Activated CD4-positive, alpha-beta T cell treated with anti-CD3 and anti-CD28 coated beads, Interleukin-2, amount 10 ng/mL, durations not matched to agents 24 days and 14 days (primary cell): ENCODE measurements at places on chromosomes 13 and 19.

- DNase-seq: no peak
Measured at GRCh38 chr19:5436106-5436947, 18.9 kb upstream of the ZNRF4 start.

GRCh38 chr19:49231804-49232203 is 74.2 kb downstream of the TRPM4 start:
- no peak for DNase-seq

DNA sequence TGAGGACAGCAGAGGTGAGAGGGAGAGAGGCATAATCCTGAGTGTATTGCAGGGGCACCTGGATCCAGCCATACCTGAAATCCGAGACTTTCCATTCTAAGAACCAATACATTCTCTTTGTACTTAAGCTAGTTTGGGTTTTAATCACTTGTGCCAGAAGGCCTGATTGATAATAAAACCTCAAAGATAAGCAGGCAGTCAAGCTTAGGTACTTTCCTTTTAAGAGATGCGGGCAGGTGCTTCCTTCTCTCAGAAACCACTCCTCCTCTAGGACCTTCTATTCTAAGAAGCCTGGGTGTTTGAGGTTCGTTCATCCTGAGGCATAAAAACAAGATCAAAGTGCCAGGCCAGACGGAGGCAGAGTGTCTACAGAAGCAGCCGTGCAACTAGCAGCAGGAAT is 22.2 kb downstream of the FAM187B start:
- DNase-seq: peak; percentile 90

- no peak for DNase-seq
Measured at GRCh38 chr13:98528663-98529064, 48.2 kb downstream of the STK24 start.

GRCh38 chr19:42242069-42242511 is 312 bp downstream of the GSK3A start:
- DNase-seq: no peak

DNA sequence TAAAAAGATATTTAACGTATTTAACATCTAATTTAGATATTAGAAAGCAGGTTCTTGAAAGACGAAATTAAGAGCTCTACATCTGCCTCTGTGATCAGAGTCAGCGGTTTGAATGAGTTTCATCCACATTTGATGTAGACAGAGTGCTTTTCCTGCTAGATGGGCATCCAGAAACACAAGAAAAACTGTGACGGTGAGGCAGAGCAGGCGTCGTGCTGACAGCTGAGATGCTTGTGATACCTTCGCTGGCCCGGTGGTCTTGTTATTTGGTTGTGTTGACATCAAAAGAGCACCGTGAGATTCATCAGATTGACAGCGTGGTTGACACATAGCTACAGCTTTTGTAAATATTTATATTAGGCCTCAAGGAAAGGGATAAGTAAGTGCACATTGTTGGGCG is 399.1 kb downstream of the GPC5 start:
- no peak for DNase-seq

DNA sequence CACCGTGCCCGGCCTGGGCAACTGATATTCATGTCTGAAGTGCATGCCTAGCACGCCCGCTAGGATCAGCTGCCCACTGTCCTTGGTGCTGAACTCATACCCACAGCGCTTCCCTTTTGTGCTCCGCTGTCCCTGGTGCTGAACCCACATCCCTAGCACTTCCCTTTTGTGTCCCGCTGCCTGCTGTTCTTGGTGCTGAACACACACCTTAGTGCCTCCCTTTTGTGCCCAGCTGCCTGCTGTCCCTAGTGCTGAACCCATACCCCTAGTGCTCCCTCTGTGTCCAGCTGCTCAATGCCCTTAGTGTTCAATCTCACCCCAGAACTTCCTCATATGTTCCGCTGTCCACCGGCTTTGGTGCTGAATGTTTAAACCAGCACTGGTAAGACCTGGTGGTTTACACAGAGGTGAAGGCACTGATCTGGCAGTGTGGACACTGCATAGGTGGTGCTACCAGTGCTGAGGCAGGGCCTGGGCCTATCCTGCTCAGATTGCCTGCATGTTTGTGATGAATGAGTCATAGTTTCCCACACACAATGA is 26.3 kb upstream of the SIGLEC11 start:
- DNase-seq: peak; percentile 96

DNA sequence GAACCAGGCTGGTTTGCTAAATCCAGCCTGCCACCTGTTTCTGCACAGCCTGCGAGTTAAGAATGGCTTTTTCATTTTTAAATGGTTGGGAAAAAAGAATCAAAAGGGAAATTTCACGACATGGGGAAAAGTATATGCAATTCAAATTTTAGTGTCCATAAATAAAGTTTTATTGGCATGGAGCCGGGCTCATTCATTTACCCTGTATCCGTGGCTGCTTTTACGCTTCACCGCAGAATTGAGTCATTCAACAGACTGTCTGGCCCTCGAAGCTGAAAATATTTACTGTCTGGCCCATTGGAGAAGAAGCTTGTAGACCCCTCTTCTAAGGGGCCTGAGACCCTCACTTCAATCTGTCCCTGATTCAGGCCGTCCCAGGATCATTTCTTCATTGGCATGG is 26.1 kb downstream of the IER2 start:
- no peak for DNase-seq

GRCh38 chr13:66528944-66529576 is 701.1 kb downstream of the PCDH9 start:
- no peak for DNase-seq

DNA sequence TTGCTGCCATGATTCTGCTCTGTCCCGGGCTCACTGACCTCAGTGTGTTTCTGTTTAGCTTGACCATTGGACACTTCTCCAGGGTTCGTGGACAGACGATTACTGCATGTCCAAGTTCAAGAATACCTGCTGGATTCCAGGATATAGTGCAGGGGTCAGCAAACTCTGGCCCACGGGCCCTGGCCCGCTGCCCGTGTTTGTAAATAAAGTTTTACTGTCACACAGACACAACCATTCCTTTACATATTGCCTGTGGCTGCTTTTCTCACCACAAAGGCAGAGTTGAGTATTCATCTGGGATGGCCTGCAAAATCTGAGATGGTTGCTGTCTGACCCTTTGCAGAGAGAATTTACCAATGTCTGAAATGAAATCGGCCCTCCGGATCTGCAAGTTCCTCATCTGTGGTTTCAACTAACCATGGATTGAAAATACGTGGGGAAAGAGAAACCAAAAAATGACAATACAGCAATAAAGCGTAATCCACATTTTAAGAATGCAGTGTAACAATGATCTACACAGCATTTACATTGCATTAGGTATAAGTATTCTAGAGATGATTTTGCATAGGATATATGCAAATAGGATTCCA is 25.9 kb upstream of the F2RL3 start:
- DNase-seq: no peak

GRCh38 chr13:90995614-90996013 is 351.9 kb upstream of the MIR17HG start:
- no peak for DNase-seq

DNA sequence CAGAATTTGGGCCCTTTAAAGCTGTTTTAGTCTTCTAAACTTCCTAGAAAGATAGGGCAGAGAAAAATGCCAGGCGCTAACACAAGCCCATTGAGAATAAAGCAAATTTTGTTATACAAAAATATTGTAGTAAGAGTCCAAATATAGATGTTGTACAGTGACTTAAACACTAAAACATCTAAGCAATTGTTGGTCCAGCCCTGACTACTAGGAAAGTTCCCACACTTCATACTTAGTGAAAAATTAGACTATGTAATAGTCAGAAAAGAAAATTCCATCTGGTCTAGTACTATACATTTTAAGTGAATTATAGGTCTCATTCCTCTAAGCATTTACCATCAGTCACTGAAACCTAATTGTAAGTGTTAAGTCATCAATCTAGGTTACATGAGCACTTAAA is 1518.3 kb upstream of the SLC10A2 start:
- DNase-seq: no peak

DNA sequence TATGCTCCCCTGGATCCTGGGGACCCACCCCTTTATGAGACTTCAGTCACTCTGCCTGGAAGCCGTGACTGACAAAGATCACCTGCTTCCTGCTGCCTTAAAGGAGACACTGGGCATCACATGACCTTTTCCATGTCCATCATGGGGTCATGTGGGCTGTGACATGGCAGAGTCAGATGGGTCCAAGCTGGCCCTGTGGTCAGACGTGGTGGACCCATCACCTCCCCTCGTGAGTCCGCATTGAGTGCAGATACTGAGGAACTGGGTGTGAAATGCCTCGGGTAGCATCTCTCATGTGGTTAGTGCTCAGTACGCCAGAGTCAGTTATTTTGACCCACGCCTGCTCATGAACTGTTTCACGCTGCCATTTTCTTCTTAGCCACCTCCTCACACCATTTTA is 27.1 kb downstream of the NKPD1 start:
- no peak for DNase-seq

GRCh38 chr19:49615861-49616260 is 24.1 kb downstream of the RRAS start:
- DNase-seq: no peak

- no peak for DNase-seq
Measured at GRCh38 chr13:100273552-100273951, 184.7 kb downstream of the PCCA start.

GRCh38 chr13:30735872-30736175 is 481 bp downstream of the ALOX5AP start:
- no peak for DNase-seq

- DNase-seq: peak; percentile 68
Measured at GRCh38 chr13:48492096-48492440, 40.8 kb downstream of the RCBTB2 start.
